ENCODE measurements at places on chromosomes 16 and 17. TPM values are rescaled to one million over a fixed set of nuclear protein-coding genes. Genes with fewer than 3 reads are reported as not detected.

The LGALS9C gene
- total RNA-seq: not detected

The GRIN2C gene
- not detected for total RNA-seq

The FZD2 gene
- total RNA-seq: not detected

The ARHGDIG gene
- not detected for total RNA-seq

The RDM1 gene
- total RNA-seq: not detected

The GNGT2 gene
- total RNA-seq: 2.4 TPM

The PFN1 gene
- 362 TPM for total RNA-seq

The ACE gene
- total RNA-seq: 7.4 TPM

The TMEM256 gene
- total RNA-seq: 29.0 TPM

The SMPD3 gene
- 1.1 TPM for total RNA-seq

The EME1 gene
- total RNA-seq: 0.36 TPM

The DCXR gene
- total RNA-seq: 103 TPM

The STX1B gene
- 3.1 TPM for total RNA-seq

The KRTAP17-1 gene
- total RNA-seq: not detected

The NPW gene
- 0.80 TPM for total RNA-seq

The DPEP3 gene
- total RNA-seq: 0.53 TPM

The GAS2L2 gene
- 0.19 TPM for total RNA-seq

The KRT39 gene
- total RNA-seq: not detected

The CTCF gene
- total RNA-seq: 46.4 TPM

The CTRB2 gene
- not detected for total RNA-seq

The SSTR5 gene
- total RNA-seq: not detected

The ACSM5 gene
- total RNA-seq: not detected

The DPH1 gene
- total RNA-seq: 101 TPM

Measured in CD4-positive, alpha-beta T cell (primary cell).